ENCODE measurements at places on chromosomes 3 and 15.

DNA sequence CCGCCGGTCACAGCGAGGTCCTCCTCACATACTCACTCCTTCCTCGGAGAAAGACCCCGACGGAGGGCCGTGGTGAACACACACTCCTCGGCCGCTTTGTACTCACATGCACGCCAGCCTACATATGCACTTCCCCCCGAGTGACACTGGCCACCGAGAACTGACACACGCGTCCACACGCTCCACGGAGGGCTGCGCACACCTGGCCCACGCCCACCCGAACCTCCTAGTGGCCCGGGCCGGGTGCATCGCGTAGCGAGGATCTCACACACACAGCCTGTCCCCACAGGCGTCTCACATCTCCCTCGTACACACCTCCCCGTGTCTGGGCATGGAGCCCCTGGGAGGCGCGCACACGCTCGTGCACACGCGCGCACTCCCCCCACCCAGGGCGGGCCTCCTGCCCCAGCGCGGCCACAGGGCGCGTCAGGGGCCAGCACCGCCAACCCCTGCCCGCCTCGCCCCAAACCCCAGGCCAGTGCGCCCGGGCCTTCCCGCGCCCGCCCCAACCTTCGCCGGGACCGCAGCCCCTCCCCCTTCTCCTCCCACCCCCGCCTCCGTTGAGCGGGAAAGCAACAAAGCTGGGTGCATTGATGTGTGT lies 411 bp upstream of the C3orf70 start:
- DNase-seq: no peak

DNA sequence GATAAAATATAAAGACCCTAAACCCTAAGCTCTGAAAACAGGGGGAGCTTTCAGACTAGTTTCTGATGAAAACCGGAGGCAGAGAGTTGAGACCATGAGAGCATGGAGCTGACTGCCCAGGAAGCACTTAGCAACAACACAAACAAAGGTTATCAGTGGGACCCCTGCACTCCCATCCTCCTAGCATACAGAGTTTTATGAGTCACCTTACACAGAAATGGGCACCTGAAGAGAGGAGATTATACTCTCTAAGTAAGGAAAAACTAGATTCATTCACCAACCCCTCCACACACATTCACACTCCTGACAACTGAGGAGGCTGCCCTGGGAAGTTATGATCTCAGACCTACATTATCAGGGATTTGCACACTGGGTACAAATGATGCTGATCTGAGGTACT lies 261.7 kb downstream of the ULK4 start:
- no peak for DNase-seq

GRCh38 chr3:60839246-60839645 lies 412.0 kb downstream of the FHIT start:
- DNase-seq: no peak

GRCh38 chr3:12706504-12707253 lies 42.8 kb upstream of the RAF1 start:
- peak; percentile 76 for DNase-seq

- peak; percentile 68 for DNase-seq
Observed at GRCh38 chr3:45677033-45677446, 12.2 kb upstream of the SACM1L start.

DNA sequence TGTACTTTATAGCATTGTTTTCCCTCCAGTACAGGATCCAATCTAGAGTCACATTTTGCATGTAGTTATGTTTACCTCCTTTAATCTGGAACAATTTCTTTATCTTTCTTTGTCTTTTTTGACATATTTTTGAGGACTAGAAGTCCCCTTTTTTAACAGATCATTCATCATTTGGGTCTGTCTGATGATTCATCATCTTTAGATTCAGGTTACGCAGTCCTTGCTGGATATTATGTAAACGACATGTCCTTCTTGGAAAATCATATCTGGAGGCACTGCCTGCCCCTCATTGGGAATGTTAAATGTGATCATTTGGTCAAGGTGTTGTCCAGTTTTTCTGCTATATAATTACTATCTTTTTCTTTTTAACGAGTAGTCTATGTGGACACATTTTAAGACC lies 18.3 kb downstream of the TGM4 start:
- DNase-seq: no peak

DNA sequence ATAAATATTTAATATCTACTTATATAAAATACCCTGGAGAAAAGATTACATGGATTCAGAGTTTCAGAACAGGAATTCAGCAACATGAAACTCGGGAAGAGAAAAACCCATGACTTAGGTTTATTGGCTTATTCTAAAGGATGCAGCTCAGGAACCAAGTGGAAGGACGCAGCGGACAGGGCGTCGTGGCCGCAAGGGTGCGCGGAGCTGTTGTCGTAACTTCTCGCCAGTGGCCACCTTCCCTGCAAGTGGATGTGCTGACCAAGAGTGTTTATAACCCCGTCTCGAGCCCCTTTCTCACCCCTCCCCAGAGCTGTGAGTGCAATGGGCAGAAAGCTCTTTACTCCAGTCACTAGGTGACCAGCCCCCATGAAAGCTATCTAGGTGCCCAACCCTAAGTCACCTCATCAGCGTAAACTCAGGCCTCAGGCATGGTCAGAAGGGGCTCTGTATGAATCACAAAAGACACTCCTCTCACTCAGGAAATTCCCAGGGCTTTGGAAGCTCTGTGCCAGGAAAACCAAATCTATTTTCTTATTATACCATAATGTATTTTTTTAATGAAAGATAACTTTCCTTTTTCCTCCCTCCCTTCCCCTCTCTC lies 77.3 kb downstream of the CHRNA7 start:
- no peak for DNase-seq

DNA sequence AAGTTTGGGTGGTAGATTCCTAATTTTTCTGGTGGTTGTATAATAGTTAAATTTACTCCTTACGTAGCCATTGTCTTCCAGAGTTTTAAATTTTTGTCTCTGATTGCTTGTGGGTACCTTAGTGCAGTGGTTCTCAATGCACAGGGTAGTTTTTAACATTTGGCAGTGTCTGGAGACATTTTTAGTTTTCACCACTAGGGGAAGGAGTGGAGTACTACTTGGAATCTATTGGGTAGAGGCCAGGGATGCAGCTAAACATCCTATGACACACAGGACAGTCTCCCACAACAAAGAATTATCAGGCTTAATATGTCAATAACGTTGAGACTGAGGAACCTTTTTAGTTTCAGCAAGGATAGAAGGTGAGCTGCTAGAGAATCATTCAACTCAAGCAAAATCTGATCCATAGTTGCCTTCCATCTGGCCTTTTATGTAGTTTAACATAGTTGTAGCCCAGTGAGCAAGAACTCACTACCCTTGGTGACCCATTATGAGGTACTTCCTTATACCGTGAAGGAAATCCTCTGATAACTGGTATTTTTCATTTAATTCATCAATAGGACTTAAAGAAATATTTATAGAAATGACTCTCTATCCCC lies 8.6 kb upstream of the STX19 start:
- peak; percentile 29 for DNase-seq

DNA sequence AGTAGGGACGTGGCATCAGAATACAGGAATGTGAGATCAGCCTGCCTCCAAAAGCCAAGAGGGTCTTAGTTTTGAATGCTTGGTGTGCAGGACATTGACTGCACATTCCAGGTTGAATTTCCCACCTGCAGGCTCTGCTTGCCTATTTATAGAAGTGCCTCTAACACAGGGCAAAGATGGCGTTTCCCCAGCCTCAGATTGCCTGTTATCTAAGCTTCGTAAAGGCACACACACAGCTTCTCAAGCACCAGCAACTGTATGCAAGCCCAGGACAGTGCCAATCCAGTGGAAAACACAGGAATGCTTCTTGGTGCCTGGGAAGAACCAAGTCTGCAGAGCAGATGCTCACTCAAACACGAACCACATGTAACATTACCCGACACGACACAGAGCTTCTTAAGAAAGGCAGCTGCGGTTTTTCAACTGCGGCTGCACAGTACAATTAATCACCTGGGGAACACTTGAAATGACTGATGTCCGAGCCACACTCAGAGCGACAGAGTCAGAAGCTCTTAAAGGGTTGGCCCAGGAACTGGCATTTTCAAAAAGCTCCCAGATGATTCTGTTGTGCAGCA lies 90.0 kb upstream of the ANKRD34C start:
- no peak for DNase-seq

DNA sequence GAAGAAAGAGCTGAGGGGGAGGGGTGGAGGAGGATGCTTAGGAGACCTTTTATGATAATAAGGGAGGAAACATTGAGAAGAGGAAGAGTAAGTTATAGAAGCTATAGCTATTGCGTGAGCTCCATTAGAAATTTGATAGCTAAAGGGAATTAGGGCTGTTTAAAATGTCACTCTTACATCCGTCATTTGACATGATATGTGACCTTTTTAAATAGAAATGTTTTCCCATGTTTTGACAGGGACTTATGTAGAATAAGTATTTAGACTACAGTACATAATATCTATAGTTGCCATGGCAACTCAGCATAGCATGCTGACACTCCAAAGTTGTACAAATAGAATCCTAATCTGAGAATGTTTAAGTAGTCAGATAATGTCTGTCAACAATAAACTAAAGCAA lies 19.2 kb downstream of the RAD51 start:
- no peak for DNase-seq

- peak; percentile 16 for DNase-seq
Observed at GRCh38 chr3:30604093-30604492, 2.3 kb upstream of the TGFBR2 start.

DNA sequence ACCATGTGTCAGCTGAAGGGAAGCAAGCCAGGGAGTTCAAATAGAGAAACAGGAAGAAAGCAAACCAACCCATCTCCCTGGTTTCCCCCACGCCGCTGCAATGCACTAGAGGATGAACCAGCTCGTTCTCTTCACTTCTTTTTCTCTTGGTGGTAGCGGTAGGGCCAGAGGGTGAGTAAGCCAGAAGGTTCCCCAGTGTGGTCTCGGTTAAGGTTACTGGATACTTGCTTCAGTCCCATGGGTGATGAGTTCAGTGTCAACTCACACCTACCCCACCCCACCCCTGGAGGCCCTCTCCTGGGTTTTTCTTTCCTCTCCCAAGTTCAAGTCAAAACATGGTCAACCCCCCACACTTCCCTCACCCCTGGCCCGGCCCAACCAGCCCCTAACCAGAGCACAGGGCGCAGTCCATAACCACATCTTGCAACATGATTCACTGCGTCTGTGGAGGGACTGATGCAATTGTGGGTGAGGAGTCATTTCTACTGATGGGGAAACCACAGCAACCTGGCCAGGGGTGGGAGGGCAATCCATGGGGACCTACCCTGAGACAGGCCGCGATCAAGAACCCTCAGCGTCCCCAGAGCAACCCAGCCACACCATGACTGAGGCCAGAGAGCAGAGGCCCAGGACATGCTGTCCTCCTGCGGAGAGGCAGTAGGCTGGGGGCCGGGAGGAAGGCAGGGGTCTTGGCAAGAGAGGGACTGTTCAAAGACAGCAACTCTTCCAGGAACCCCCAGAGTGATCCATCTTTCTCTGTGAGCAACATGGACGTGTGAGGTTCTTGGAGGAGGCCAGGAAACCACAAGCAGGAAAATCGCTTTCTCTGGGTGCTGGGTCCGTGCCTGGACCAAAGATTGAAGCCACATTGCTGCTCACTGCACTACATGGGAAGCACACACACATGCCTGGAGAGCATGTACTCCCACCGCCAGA lies 276.6 kb downstream of the UACA start:
- DNase-seq: peak; percentile 94
